Activated naive CD4-positive, alpha-beta T cell treated with anti-CD3 and anti-CD28 coated beads, Interleukin-2, amount 50 U/mL, for 72 hours (primary cell): ENCODE measurements at places on chromosomes 2 and 18.

DNA sequence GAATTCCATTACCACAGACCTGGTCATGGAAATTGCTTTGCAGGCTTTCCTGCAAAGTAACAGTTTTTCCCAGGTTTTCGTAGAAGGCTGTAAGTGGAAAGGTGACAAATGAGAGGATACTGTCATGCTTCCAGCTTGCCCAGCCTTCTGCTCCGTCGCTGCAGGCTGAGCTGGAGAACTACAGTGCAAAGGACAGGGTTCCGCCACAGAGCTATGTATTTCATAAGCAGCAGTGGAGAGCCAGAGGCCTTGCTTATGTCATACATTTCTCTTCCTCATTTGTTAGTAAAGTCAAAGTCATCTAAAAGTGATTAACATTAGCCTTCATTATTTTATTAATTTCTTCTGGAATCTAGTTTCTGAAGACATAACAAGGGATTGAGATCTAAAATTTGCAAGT, 72.9 kb upstream of the RBM44 start:
- DNase-seq = no peak

DNA sequence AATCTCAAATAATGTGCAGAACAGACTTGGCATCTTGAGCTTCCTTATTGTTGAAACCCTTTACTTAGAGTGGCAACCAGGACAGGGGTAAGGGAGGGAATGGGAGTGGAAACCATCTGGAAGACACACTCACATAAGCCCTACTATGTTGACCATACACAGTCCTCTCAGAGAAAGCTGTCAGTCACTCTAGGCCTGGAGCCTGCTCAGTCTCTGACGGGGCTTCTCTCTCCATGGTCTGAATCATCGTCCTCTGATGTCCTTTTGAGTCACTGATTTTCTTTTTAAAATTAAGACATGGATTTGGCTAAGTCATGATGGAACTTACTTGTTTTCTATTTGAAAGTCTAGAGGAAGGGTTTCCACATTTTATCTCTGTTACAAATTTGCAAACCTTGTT, 74.0 kb downstream of the MYO1B start:
- no peak for DNase-seq

DNA sequence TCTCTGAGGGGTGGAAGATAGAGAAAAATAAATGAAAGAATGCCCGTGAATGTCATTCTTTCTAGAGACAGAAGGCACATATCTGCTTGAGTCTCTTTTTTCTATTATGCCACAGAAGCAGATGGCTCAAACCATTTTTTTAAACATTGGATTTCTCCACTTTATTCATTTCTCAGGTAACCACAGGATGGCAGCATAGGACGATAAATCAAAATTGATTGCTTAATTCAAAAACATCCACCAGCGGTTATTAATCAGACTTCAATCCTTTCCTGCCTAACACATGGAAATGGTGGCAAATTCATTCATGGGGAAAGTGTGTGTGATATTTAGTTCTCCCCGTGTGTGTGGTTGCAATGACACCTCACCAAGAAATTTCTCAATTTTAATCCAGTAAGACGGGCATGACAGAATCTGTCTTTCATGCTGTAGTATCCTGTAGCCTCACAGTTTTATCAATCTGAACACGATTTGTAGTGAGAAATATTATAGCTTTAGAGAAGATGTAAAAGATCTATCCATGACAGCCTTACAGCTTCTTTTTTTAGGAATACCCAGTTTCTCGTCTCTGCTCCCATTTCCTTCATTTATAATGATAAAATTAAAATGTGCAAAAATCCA, 72.2 kb downstream of the DSC3 start:
- no peak for DNase-seq

DNA sequence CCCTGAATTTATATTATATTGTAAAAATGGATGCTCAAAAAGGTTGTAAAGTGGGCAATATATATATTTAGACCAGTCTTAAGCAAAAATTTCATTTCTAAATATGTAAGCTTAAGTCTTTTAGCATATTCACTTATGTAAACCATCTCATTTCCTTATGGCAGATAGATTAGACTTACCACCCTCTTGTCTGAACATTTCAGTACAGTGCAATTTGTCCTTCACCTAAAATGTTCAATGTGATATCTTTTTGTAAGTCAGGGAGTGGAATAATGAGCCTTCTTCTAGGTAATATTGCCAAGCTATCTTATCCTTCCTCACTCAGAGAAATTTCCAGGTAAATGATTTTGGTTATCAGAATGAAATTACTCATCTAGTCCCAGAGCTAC, 92.3 kb downstream of the KLF7 start:
- no peak for DNase-seq

DNA sequence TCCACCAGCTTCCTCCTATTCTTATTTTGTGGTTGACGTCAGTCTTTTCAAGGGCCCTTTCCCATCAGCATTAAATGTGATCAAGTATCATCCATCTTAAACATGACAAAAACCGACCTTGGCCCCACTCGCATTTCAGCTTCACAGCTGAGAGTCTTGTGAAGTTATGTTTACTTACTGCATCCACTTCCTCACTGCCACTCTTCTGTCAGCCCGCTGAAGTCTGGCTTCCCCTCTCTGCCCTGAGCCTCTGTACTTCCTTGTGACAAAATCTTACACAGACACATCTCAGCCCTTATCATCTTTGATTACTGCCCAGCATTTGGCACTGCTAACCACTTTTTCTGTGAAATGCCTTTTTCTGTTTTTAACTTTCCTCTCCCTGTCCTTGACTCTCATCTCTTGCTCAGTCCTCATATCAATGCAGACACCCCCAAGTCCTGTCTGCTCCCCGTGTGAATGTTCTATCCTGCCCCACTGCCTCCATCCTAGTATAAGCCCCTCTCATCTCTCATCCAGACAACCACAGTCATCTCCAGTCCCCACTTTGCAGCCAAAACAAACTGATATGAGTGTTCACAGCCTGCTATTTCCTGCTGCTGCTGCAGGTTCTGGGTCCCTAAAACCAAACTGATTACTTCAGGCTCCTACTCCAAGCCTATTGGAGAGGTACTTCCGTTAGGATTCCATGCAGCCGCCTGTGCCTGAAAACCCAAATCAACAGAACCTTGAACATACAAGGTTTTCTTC, 31.4 kb downstream of the FOSL2 start:
- DNase-seq = no peak
